ENCODE measurements at places on chromosomes 6 and 20.

GRCh38 chr6:44636561-44637248 is 249.2 kb downstream of the CDC5L start:
- DNase-seq = no peak

GRCh38 chr20:52078289-52078688 is 113.3 kb downstream of the ZFP64 start:
- no peak for DNase-seq

GRCh38 chr20:54107600-54108325 is 37.4 kb upstream of the BCAS1 start:
- DNase-seq = no peak

DNA sequence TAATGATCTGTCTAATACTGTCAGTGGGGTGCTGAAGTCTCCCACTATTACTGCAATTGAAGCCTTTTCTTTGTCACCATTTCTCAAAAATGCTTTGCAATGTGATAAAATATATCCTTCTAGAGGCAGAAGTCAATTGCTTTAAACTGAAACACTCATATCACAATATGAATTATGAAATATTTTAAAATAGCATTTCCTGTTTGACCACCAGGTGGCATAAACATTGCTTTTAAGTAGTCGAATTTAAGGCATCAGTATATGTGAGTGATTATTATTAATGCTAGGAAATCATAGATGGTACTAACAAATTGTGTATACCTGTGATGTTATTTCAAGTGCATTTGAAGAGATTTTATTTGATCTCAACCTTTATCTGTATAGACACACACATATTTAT is 87.5 kb downstream of the MEI4 start:
- no peak for DNase-seq

GRCh38 chr6:5085648-5086293 is 630 bp downstream of the PPP1R3G start:
- DNase-seq = no peak
